Cerebellar nuclear complex (tissue), 1 donor: ENCODE measurements at places on chromosomes 3 and 15.

DNA sequence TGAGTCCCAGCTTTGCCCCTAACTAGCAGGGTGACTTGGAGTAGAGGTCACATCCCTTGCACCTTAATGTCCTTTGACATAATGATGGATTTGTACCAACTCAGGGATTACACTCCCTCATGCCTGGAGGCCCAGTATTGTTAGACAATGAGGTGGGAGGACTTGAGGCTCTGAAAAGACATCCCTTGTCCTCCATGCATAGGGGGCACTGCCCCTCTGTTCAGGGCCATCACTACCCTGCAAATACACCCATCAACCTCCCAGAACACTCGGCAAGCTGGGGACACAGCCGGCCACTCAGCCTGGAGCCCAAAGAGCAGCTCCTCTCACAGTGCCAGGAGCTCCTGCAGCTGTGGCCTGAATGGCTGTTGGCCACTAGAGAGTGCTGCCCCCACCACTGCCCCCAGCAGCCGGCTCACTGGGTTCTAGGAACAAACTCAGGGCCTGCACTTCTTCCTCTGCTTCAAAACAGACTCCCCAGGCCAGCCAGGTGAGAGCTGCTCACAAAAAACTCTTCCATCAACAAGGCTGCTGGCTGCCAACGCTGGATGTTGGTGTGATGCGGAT, 90.2 kb downstream of the GABRB3 start:
- DNase-seq = no peak

- no peak for DNase-seq
Observed at GRCh38 chr15:91849749-91850161, 3.8 kb upstream of the SLCO3A1 start.

DNA sequence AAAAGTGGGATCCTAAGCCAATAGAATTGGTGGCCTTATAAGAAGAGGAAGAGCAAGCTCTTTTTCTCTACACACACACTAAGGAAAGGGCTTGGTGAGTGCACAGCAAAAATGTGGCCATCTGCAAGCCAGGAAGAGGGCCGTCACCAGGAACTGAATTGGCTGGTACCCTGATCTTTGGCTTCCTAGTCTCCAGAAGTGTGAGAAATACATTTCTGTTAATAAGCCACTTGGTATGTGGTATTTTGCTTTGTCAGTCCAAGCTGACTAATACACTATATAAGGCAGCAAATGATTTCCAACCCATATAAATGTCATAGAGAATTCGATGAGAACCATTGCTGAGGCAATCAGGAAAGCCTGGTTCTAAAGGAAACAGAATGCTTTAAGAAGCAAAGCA, 816.3 kb upstream of the SEMA6D start:
- no peak for DNase-seq

GRCh38 chr3:16439163-16439847, 74.2 kb downstream of the RFTN1 start:
- DNase-seq = no peak

DNA sequence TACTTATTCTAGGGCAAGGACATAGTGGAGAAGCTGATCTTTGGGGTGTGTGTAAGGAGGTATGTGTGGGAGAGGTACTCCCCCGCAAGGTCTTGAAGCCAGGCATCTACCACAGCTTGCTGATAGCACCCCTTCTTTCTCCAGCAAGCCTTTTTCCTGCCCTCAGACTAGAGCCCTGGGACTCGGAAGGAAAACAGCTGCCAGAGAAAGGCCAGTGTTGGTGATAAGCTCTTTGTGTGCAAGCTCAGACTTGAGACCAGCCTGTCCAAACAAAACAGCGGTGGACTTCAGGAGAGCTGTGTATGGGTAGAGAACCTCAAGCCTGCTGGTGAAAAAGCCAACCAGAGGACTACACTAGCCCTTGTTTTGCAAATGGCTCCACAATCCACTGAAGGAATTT, 1028.6 kb downstream of the MCTP2 start:
- no peak for DNase-seq

DNA sequence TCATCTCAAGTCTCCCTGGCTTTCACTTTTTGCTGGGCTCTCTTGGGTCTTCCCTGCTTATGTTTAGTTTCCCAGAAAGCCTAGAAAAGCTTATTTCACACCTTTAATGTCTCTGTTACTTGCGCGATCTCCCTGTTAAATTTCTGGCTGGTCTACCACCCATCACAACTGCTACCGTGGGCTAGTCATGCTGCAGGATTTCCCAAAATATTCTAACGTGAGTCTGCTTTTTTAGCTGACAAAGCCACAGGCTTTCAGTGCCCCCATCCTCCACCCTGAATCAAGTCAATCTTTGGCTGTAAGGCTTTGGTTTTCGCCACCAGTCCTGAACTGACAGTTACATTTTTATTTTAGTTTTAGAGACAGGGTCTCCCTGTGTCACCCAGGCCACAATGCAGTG, 74.1 kb downstream of the SUMF1 start:
- DNase-seq = no peak
